ENCODE measurements at places on chromosomes 12 and 14. TPM values are rescaled to one million over a fixed set of nuclear protein-coding genes. Genes with fewer than 3 reads are reported as not detected.

Gene NOS1
- polyA plus RNA-seq: not detected

Gene FAM181A
- not detected for polyA plus RNA-seq

Gene LUM
- polyA plus RNA-seq: 584 TPM

Gene ACSM4
- polyA plus RNA-seq: not detected

Gene NXPH4
- polyA plus RNA-seq: 6.7 TPM

Gene INSM2
- polyA plus RNA-seq: not detected

Gene PHETA1
- polyA plus RNA-seq: 6.6 TPM

Gene CMA1
- not detected for polyA plus RNA-seq

Gene KCNH5
- not detected for polyA plus RNA-seq

Gene FERMT2
- polyA plus RNA-seq: 126 TPM

Gene IL31
- polyA plus RNA-seq: not detected

Data from GM23248 (cell line).